Umbilical cord (tissue), 2 donors: ENCODE measurements at places on chromosomes 4 and X.

DNA sequence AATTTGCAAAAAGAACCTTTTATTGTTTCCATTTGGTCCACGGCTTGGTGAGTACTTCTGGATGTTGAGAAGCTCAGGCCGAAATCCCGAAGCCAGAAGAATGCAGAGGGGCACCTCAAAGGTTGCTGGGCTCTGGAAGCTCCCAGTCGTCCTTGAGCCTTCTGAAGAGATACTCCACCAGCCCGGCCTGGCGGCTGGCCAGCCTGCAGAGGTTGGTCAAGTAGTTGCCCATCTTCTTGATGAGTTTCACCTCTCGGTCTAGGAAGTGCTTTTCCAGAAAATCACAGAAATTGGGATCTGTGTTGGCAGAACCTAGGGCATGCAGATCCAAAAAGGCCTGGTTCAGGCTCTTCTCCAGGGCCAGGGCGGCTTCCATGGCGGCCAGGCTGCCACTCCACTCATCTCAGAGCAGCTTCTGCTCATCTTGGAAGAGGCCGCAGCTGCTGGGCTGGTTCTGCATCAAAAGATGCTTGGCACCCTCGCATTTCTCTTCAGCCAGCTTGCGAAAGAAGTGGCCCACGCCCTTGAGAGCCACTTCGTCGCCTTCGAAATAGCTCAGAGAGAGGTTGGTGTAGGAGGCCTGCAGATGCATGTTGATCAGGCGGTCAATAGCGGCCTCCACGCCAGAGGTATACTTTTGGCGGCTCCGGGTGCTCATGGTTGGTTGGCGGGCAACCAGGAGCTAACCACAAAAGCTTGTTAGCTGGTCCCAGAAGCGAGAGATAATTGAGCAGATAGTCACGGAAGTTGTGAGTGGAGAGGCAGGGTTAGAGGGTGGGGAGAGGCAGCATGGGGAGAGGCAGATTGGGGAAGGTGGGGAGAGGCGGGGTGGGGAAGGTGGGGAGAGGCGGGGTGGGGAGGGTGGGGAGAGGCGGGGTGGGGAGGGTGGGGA, 76.5 kb upstream of the TSPAN7 start:
- DNase-seq, result no peak

- DNase-seq, result peak; percentile 43
These were observed 1.2 kb downstream of the CPEB2 start for GRCh38 chr4:15003401-15003890.

- no peak for DNase-seq
These were observed 26.4 kb upstream of the LRCH2 start for GRCh38 chrX:115260330-115260729.

DNA sequence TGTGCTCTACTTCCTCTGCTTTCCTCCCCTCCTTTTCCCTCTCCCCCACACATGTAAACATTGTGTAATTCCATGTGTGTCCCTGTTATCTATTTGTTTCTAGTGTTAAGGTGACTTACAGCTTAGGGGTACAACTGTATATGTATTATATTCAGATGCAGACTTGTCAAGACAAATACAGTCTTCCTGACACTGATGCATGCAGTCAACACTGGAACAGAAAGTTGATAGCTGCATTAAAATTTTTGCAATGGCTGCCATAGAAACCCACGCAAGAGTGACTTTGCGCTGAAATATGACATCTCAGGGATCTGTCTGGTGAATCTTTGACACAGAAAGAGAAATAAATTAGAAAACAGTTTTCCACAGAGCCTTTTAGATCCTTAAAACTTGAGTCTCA, 656.7 kb downstream of the IL1RAPL1 start:
- no peak for DNase-seq

GRCh38 chr4:95360906-95361695, 187.7 kb downstream of the UNC5C start:
- DNase-seq, result peak; percentile 70

- no peak for DNase-seq
These were observed 134.5 kb upstream of the SPRY1 start for GRCh38 chr4:123262080-123262479.

- no peak for DNase-seq
These were observed 201.6 kb downstream of the STIM2 start for GRCh38 chr4:27062256-27062655.

DNA sequence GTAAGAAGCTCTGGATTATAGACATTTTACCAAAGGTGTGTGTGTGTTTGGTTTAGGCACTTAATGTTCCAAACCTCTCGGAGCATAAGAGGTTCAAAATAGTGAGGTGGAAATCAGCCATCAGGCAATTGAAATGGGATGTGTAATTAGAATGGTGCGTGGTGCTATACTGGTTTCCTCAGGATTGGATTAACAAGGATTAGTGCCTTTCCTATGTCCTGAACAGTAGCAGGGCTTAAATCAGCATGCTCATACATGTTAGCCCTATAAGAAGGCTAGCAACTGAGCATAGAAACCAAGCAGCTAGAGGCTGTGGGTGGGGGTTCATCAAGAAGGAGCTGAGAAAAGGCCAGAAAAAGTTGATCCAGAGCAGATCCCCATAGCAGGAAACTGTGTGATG, 256.8 kb upstream of the CXXC4 start:
- DNase-seq, result no peak

GRCh38 chr4:143524211-143524610, 10.7 kb downstream of the SMARCA5 start:
- DNase-seq, result no peak

- no peak for DNase-seq
These were observed 25.2 kb upstream of the G3BP2 start for GRCh38 chr4:75698162-75698962.

DNA sequence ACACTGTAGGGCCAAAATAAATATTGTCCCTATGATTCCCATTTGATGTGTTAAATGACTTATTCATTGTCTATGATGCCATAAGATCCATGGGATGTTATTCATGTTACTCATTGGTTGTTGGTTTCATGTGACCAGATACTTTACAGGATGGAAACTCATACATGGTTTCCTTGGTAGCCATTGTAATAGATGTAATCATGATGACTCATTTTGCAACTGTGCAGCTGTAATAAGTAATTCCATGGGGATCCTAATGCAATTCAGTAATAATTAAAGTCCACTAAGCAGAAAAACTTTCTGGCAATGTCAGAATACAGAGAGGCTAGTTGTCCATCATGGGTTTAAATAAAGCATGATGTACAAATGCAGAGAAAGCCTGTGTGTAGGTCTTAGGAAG, 389.7 kb upstream of the NR3C2 start:
- no peak for DNase-seq

GRCh38 chrX:69320116-69320515, 154.9 kb upstream of the PJA1 start:
- no peak for DNase-seq

DNA sequence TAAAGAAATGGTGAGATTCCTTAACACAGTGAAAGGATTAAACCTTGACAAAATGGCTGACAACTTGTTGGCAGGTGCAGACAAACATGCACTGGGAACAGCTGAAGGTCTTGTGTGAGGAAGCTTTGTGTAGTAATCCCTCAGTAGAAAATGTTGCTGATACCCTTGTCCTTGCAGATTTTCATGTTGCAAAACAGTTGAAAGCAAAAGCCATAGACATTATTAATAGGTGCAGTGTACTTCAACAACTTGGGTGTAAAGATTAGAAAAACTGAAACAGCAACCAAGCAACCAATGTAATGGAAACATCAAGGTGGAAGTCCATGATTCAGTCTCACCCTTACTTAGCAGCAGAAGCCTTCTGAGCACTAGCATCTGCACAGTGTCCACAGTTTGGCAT, 29.8 kb downstream of the UGT2B7 start:
- no peak for DNase-seq

DNA sequence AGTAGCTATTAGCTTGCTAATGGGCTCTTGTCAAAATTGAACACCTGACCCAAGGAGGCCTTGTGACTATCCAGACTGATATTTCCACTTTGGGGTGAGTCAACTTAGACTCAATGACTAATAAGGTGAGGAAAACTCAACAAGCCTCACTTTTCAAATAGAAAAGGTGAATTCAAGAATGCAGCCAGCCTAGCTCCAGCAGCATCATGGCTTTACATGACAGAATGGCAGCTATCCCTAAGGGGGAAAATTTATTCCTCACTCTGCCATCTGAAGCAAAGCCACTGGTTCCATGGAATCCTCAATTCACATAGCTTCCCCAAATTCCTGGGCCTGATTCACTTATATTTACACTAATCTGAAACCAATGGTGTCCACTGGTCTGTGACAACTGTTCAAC, 29.1 kb upstream of the RAB9B start:
- no peak for DNase-seq

- DNase-seq, result peak; percentile 19
These were observed 52.8 kb downstream of the FAM47C start for GRCh38 chrX:37060999-37061398.

- DNase-seq, result no peak
These were observed 638.9 kb downstream of the SPRY1 start for GRCh38 chr4:124035364-124036041.

DNA sequence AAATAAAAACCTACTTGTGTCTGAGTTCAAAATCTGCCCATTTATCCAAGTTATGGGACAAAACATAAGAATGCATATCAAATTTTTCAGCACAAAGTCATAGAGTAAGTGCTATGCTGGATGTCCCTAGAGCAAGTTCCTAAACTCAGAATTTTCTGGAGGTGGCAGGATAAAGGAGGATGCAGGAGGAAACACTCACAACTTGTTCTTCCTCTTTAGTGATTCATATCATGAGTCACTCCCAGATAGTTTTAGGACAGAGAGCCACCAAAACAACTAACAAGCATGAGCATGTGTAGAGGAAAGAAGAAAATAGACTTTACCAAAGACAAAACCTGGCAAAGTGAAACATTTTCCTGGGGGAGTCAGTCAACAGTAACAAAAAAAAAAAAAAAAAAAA, 302.7 kb downstream of the KCTD8 start:
- DNase-seq, result no peak

- DNase-seq, result no peak
These were observed 50.3 kb downstream of the HMX1 start for GRCh38 chr4:8821151-8821950.
